ENCODE measurements at places on chromosomes 13 and 19. TPM values are rescaled to one million over a fixed set of nuclear protein-coding genes. Genes with fewer than 3 reads are reported as not detected.

GRCh38 chr13:106129273-106129672, 406.2 kb downstream of the EFNB2 start:
- DNase-seq: no peak

DNA sequence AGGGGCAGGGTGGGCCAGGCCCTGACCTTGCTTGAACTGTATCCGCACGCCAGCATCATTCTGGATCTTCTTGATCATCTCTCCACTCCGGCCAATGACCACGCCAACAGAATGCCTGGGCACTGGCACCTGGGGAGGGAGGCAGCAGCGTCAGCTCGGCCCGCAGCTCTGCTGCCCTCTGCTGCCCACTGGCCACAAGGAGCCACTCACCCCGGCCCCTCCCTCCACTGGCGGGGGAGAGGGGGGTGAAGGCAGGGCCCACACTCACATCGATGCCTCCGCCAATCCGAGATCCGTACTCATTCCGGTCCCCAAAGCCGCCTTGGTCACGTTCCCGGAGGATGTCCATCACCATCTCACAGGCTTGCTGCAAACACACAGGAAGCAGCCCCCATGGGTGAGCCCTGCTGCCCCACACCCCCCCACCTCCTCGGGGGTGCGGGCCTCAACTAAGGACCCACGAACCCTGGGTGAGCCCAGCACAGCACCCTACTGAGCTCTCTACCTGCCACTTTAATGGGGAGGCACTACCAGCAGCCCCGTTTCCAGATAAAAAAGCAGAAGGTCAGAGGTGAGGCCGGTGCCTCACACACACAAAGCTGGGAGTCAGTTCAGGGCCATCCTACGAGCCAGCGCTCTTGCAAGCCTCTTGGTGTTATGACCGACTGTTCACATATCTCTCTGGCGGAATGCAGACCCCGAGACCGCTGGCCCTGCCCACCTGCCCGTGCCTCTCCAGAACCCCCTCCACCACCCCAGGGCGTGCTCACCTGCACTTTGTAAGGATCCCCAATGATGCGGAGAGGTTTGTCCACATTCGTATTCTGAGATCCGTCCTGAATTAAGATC, 6.7 kb downstream of the KHSRP start:
- DNase-seq: peak; percentile 69

GRCh38 chr13:39859898-39860297, 204.4 kb downstream of the COG6 start:
- no peak for DNase-seq

GRCh38 chr13:50205581-50205980, 190.3 kb downstream of the KCNRG start:
- DNase-seq: no peak

- no peak for DNase-seq
Observed at GRCh38 chr19:17245535-17245984, at the start of gene NR2F6. NR2F6 (minus strand) TSS chr19:17245919; CDS start chr19:17245220, 699 bp downstream.

DNA sequence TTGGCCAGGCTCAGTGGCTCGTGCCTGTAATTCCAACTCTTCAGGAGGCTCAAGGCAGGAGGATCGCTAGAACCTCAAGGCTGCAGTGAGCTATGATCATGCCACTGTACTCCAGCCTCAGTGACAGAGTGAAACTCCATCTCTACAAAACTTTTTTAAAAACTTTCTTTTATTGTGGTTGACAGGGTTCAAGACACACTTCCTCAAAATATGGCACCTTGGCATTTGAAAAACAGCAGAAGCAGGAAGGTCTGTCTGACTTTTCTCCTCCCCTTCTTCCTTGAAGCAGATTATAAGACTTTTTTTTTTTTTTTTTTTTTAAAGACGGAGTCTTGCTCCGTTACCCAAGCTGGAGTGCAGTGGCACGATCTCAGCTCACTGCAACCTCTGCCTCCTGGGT, 100.3 kb downstream of the TM9SF2 start:
- no peak for DNase-seq

DNA sequence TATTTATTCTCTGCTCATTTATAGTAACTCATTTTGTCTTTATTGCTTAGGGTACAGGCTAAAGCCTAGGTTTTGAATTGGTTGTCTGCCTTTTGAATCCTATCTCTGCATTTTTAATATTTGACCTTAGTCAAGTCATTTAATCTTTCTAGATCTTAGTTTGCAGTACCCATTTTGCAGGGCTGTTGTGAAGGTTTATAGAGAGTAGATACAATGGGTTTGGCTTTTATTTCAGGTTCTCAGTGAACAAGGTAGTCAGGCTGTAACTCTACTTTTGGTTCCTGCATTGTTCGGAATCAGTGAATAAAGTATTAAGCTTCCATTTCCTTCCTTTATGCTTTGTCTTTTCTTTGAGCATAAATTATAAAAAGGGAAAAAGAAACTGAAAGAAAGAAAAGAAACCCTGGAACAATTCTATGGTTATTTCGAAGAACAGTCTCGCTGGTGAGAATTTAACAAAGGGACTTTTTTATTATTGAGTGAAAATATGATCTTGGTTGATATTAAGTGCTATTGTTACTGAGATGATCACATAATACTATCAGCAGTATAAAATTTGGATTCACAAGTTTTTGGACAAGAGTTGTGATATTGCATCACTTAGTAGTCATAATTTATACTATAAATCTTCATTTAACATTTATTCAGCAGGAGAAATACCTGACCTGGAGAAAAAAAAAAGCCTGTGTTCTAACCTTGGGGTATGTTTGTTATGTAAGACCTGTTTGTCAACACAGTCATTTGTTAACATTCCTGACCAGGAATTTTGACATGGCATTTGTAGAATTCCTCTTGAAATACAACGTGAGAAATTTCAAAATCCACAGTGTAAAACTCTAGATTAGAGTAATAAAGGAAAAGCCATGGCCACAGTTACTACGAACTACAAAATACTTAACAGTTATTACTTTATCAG, 91.3 kb downstream of the ZMYM2 start:
- DNase-seq: no peak

- no peak for DNase-seq
Observed at GRCh38 chr19:10095622-10095947, 6.9 kb downstream of the ANGPTL6 start.

DNA sequence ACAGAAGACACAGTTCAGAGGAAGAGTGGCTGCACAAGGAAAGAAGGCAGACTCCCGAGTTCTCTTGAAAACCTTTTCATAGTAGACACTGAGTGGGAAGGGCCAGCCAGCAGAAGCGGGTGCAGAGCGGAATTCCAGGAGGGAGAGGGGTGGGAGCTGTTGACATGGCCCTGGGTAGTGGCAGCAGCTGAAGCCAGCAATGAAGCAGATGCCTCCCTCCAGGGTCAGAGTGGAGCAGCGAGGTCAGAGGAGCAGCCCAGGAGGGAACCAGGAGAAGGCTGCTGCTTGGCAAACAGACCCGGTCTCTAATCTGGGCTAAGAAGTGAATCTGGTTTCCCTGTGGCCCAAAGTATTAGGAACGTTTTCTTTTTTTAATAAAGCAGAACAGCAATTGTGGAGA, 73.9 kb upstream of the SPATA13 start:
- DNase-seq: no peak

DNA sequence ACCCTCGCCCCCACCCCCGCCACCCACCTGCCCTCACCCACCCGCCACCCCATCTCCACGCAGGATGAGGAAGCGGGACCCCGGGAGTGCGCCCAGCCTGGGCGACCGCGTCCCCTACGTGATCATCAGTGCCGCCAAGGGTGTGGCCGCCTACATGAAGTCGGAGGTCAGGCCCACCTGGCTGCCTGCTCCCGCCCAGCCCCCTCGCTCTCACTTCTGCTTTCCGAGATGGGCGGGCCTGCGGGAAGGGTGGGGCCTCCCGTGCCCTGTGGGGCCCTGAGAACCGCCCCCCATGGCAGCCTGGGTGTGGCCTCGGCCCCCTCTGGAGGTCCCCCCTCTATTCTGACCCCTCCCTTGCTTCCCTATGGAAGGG, 3.1 kb upstream of the SPIB start:
- DNase-seq: no peak

DNA sequence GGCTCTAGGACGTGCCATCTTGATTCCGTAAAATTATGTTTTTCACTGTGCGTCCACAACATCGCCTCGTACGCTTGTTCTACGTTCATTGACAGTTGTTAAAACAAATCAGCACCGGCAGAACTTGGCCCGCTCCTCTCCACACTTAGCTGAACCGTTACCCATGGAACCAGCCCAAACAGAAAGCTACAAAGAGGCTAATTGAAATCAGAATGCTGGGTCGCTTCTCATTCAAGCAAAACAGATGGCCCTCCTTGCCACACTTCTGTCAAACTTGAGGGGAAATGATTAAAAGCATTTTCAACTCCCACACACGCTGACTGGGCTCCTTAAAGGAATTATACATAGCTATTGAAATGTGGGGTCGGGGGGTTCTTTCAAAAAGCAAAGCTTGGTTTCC, 71.6 kb downstream of the TM9SF2 start:
- no peak for DNase-seq

DNA sequence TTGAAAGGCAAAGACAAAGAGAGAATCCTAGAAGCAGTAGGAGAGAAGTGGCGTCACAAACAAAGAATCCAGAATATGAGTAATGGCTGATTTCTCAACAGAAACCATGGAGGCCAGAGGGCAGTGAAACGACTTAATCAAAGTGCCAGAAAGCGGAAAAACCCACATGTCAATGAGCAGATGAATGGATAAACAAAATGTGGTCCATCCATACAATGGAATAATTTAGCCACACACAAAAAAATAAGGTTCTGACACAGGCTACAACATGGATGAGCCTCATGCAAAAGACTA, 52.2 kb upstream of the RANBP3 start:
- DNase-seq: no peak

The BABAM1 gene
- total RNA-seq: 76.4 TPM

The ZNF559 gene
- 21.7 TPM for total RNA-seq

The KLF12 gene
- total RNA-seq: 15.6 TPM

The CEACAM3 gene
- 0.29 TPM for total RNA-seq
